ENCODE measurements at places on chromosomes 2 and 18.

GRCh38 chr2:131156452-131157149, 51.5 kb downstream of the PLEKHB2 start:
- DNase-seq, result no peak

DNA sequence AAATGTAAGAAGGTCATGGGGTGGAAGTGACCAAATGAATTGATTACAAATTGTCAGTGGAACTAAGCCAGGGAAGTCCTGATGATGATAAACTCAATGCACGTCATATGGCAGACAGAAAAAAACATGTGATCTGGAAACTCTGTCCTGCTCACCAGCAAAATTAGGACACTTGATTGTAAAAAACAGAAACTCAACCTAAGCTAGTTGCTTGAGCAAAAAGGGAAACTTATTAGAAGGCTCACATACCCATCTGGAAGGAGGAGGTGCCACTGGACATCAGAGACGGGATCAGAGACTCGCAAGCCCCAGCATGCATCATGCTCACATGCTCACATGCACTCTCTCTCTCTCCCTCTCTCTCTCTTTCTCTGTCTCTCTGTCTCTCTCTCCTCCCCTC, 96.8 kb downstream of the SP3 start:
- no peak for DNase-seq

GRCh38 chr2:171271971-171272436, 111.3 kb upstream of the TLK1 start:
- DNase-seq, result no peak

DNA sequence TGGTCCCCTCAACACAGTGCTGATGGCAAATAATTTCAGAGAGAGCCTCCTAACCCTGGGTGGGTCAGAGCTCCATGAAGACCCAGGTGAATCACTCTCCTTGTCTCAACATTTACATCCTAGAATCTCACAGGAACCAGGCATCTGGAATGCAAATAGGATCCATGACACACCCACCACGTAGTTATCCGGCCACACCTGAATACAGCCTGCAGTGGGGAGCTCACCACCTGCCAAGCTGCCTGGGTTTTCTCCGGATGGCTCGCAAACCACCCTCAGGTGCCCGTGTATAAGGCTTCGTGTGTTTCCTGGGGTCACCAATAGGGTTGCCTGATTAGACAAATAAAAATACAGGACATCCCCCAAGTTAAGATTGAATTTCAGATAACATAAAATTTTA, 9.9 kb downstream of the CHST10 start:
- DNase-seq, result no peak

- DNase-seq, result no peak
Measured at GRCh38 chr2:20156836-20157192, 68.1 kb downstream of the SDC1 start.

- no peak for DNase-seq
Measured at GRCh38 chr2:146997488-146997887, 847.3 kb upstream of the ACVR2A start.

- no peak for DNase-seq
Measured at GRCh38 chr2:241092677-241093076, 9.4 kb downstream of the MTERF4 start.

DNA sequence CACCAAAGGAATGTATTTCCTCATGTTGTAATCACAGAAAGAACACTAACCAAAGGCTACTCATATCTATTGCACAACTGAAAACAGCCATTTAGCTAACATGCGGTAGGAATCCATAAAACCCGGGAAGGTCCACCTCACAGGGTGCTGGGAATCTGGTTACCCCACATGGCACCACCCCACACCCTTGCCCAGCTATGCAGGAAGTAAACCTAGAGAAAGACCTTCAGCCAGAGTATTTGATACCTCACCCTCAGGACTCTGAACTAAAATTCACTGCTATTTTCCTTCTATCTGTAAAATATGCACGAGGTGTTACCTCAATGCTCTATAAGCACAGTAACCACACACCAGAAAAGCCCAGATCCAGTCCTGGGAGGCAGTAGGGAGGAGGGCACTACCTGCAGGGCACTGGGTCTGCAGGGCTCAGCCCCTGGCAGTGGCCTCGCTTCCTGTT, 45.8 kb downstream of the PTPN2 start:
- no peak for DNase-seq

GRCh38 chr2:135913727-135914365, 37.6 kb upstream of the MCM6 start:
- peak; percentile 60 for DNase-seq

DNA sequence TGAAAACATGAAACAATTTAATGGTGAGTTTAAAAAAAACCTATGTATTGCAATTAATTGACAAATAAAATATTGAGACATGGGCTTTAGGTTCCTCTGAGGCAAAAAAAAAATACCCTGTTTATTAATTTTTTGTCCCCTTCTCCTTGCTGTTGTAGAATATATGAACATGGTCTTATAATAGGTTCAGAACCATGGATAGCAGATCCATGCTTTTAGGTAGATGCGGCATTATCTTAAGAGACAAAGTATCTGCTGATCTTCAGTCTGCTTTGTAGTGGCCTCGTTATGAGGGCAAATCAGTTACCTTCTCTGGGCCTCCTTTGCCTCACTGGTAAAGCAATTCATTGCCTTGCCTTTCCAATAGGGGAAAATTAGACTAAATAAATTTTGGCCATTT, 850.7 kb downstream of the NRXN1 start:
- DNase-seq, result no peak

DNA sequence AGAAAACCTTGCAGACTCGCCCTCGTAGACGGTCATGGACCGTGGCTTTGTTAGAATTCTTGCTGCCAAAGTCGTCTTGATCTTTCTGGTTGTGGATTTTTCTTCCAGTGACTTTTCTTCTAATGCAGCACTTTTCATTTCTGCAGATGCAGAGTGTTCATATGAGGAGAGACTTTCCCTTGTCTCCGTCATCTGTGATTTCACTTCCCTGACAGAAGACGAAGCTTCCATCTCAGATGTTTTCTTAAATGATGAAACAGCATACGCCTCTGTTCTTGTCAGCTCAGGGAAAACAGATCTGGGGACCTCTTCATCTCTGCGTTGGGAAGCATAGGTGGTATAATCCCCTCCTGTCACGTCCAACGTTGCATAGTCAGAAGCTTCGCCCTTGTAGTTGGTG, 50.9 kb downstream of the PLEKHA3 start:
- no peak for DNase-seq

DNA sequence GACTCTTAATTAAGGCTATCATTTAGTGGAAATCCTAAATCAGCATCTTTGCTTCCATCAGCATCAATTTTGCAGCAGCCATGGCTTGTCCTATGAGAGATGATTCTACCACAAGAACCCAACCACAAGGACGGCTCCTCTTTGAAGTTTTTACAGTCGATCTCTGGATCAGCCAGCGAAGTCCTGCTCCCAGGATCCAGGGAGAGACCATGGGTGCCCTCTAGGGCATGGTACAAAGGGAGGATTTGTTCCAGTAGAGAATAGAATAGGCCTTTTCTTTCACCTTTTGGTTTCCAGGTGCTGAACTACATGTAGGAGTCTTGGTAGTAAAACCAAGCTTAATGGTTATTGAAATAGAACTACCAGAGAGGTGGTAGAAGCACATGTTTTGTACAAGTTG, 52.7 kb downstream of the TMEM200C start:
- no peak for DNase-seq

DNA sequence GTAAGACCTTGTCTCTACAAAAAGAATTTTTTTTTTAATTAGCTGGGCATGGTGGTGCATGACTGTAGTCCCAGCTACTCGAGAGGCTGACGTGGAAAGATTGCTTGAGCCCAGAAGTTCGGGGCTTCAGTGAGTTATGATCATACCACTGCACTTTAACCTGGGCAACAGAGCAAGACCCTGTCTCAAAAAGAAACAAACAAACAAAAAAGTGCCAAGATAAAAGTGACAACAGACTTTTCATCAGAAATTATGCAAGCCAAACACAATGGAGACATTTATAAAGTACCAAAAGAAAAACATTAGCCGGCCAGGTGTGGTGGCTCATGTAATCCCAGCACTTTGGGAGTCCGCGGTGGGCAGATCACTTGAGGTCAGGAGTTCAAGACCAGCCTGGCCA, 26.7 kb downstream of the HADHA start:
- DNase-seq, result no peak

DNA sequence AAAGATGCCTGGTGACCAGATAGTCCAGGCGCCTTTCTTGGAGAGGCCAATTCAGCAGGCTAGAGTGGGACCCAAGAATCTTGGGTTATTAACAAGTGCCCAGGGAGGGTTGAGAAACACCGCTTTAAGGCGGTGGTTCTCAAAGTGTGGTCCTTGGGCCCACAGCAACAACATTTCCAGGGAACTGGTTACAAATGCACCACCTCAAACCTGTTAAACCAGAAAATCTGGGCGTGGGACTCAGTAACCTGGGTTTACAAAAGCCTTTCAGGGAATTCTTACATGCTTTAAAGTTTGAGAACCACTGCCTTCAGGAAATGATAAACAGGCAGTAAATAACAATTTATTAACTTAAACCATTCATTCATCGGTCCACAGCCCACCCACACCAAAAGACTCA, 92.5 kb downstream of the SP3 start:
- DNase-seq, result no peak

DNA sequence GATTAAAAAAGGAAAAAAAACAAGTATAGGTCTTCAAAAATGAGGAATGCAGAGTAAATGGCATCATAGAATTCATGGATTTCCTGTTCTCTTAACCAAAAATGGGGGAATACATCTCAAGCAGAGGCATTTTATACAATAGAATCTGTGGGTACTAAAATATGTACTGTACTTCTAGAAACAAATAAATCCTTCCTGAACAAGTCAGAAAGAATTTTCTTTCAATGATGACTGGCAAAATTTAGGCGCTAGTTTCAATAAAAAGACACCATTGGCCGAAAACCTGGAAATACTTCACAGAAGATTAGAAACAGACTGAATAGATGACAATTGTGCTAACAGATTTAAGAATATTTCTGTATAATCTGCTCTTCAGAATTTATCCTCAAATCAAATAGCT, 15.1 kb downstream of the TRAK2 start:
- DNase-seq, result no peak

- DNase-seq, result no peak
Measured at GRCh38 chr2:203891474-203891873, 23.9 kb downstream of the CTLA4 start.

- DNase-seq, result no peak
Measured at GRCh38 chr18:61963705-61964104, 70.9 kb upstream of the RNF152 start.

GRCh38 chr2:128374001-128374710, 55.5 kb upstream of the HS6ST1 start:
- DNase-seq, result no peak

GRCh38 chr2:214088536-214088935, 322.3 kb upstream of the VWC2L start:
- DNase-seq, result no peak

GRCh38 chr2:16861530-16861929, 195.9 kb upstream of the CYRIA start:
- no peak for DNase-seq

DNA sequence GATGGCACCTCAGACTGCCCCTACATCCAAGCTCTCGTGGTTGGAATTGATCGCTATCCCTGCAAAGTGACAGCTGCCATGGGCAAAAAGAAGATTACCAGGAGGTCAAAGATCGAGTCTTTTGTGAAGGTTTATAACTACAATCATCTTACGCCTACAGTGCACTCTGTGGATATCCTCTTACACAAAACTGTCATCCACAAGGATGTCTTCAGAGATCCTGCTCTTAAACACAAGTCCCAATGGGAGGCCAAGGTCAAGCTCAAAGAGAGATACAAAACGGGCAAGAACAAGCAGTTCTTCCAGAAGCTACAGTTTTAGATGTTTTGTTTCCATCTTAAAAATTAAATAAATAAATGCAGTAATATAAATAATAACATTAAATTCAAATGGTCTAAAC, 45.4 kb downstream of the INO80D start:
- no peak for DNase-seq

- DNase-seq, result no peak
Measured at GRCh38 chr2:218458598-218458997, 39.7 kb downstream of the VIL1 start.

- no peak for DNase-seq
Measured at GRCh38 chr2:208363485-208363884, 43.1 kb upstream of the PTH2R start.

DNA sequence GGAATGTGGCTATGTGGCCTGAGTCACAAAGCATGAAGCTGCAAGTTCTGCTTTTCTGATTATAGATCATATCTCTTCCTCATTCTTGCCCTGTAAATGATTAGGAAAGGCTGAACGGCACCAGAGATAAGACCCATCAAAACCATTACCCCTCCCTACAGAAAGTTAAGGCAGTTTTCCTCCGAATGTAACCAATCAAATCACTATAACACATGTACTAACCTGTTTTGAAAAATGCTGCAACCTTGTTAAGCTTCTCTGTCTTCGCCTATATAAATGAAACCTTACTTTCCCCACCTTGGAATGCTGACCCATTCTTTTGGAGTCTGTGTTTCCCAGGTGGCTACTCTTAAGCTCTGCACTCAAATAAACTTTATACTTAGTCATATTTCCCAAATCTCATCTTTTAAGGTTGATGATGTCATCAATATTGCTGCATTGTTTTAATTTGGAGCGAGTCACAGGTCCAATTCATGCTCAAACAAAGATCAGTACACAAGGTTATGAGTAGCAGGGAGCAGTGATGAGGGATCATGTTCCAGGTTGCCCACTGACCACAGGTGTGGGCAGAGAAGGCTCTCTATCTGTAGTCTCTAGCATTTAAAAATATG, 662.3 kb downstream of the IRS1 start:
- no peak for DNase-seq

GRCh38 chr2:161250864-161251436, 57.3 kb upstream of the PSMD14 start:
- DNase-seq, result peak; percentile 49

- no peak for DNase-seq
Measured at GRCh38 chr2:83915381-83915780, 543.7 kb downstream of the SUCLG1 start.

DNA sequence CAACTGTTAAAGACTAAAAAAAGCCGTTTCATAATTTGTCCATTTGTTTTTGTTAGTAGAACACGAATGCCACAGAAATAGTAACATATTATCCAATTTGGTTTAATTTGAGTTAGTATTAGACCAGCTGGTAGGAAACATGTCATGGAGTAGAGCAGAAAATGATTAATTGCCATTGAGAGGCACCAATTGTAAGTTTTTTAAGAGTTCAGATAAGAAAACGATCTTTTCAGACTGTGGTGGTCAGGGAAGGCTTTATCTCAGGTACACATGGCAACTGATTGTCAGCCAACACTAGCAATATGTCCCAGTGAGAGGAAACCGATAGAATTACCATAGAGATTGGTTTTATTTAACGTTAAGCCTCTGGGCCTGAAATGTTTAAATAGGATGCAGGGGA, 438.2 kb upstream of the MAP2 start:
- no peak for DNase-seq

GRCh38 chr2:121810959-121811853, 55.8 kb downstream of the TSN start:
- peak; percentile 33 for DNase-seq

DNA sequence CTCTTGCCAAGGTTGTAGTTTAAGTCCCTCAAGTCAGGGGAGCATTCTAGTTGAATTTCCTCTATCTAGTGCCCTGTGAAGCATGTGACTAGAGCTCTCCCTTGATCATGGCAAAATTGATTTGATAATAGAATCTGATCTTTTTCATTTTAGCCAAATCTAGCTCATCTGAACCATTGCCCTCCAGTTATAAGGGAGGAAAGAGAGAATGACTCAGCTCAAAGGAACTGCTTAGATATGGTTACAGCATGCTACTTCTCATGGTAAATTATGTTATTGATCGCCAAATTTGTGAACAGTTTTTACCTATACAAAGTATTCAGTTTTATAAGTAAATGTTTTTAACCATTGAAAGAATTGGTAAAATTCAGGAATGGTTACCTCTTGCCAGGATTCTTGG, 100.8 kb downstream of the GPR39 start:
- DNase-seq, result no peak

GRCh38 chr2:10993001-10993481, 81.3 kb downstream of the KCNF1 start:
- no peak for DNase-seq

Measured in germinal center (tissue), 1 donor.